ENCODE measurements at places on chromosomes 11 and 22.

- H3K36me3 ChIP-seq, result no peaks in the 10 kb centered on the region
- H3K27ac ChIP-seq, result no peak overlapping the region
- H3K4me1 ChIP-seq, result peaks cover 5% of the 10 kb centered on the region
- no peak overlapping the region for H3K4me3 ChIP-seq
- no peak for ATAC-seq
Measured at GRCh38 chr11:77211594-77212251, 83.7 kb downstream of the MYO7A start.

GRCh38 chr11:17479284-17480214, 2.9 kb upstream of the ABCC8 start:
- H3K4me3 ChIP-seq, result no peak overlapping the region
- no peak overlapping the region for H3K27ac ChIP-seq
- H3K27me3 ChIP-seq, result peaks cover 36% of the 10 kb centered on the region
- no peak for ATAC-seq
- no peaks in the 10 kb centered on the region for H3K36me3 ChIP-seq

DNA sequence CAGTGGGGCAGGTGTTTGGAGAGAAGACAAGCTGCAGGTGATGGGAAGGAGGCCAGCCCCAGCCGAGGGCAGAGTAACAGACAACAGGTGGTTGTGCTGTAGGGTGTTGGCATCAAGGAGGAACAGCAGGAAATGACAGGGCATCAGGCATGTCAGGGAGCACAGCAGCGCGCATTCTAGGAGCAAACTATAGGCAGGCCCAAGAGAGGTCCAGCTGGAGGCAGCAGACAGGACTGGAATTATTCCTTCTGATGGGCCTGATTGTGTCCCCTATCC, 13.6 kb downstream of the ADM start:
- H3K4me1 ChIP-seq, result peaks cover 46% of the 10 kb centered on the region
- H3K4me3 ChIP-seq, result peak overlapping the region; percentile 48
- no peaks in the 10 kb centered on the region for H3K36me3 ChIP-seq
- H3K27me3 ChIP-seq, result peaks cover 13% of the 10 kb centered on the region
- no peak for ATAC-seq

GRCh38 chr11:115502636-115503082, 1.6 kb downstream of the CADM1 start:
- peaks cover 42% of the 10 kb centered on the region for H3K27me3 ChIP-seq
- H3K27ac ChIP-seq, result no peak overlapping the region
- H3K4me1 ChIP-seq, result peaks cover 19% of the 10 kb centered on the region
- ATAC-seq, result no peak
- no peaks in the 10 kb centered on the region for H3K36me3 ChIP-seq

DNA sequence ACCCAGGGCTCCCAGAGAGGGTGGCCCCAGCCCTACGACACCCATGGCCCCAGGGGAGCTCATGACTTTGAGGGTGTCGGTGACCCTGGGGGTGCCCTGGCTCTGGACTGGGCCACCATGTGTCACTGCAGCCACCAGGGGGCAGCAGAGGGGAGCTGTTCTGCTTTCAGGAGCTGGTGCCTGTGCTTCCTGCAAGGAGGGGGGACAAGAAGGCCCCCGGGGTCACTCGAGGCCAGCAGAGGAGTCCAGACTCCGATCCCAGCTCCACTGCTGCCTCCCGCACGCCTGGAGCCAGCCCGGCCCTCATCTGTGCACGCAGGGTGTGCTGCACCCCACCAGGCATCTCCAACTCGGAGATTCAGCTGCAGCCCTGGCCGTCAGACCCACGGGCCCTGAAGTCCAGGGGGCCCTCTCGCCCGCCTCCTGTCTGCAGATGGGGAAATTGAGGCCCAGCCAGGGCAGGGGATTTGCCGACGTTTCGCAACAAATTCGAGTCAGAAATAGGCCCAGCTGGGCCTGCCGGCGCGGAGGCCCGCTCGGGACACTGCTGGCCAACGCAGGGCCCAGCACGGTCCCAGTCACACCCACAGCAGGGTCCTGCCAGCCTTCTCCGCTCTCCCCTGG, 29.5 kb upstream of the WNT7B start:
- H3K27me3 ChIP-seq, result peaks cover 9% of the 10 kb centered on the region
- H3K27ac ChIP-seq, result peak overlapping the region; percentile 28
- H3K36me3 ChIP-seq, result no peaks in the 10 kb centered on the region
- ATAC-seq, result peak; percentile 90
- no peak overlapping the region for H3K4me3 ChIP-seq

GRCh38 chr11:10255388-10256125, 38.5 kb downstream of the SBF2 start:
- no peaks in the 10 kb centered on the region for H3K36me3 ChIP-seq
- H3K4me1 ChIP-seq, result peaks cover 8% of the 10 kb centered on the region
- H3K27ac ChIP-seq, result peak overlapping the region; percentile 13
- no peak overlapping the region for H3K4me3 ChIP-seq

DNA sequence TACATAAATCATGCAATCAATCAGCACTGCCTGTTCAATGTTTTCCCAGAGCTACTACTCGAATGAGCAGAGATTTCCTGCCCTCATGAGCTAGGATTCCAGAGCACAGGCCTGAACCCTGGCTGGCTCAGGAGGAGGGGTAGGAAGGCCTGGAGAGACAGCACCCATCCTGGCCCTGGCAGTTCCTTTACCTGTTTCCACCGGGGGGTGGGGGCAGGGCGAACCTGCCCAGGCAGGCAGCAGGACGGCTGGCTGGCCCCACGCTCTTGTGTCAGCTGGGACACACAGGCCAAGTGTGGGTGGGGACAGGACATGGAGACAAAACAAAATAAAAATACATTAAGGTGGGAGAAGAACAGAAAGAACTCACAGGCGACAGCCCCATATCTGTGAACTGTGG, 109.8 kb upstream of the BID start:
- no peak overlapping the region for H3K4me3 ChIP-seq
- no peak overlapping the region for H3K27ac ChIP-seq
- no peaks in the 10 kb centered on the region for H3K4me1 ChIP-seq
- ATAC-seq, result no peak
- H3K36me3 ChIP-seq, result peaks cover 83% of the 10 kb centered on the region

DNA sequence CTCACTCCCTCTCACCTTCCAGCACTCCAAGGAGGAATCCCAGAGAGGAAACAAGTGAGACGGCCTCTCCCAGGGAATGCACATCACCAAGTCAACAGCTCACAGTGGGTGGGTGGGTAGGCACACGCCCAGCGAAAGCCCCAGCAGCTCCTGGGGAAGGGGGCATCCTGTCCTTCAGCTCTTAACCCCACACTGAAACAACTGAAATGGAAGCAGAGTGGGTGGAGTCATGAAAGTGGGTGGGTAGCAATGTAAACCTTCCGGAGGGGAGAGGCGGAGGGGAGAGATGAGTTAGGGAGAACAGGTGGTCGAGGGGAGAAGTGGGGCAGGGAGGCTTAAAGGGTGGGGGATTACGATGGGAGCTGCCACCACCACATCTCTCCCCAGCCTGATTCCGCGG, 5.4 kb downstream of the MCHR1 start:
- H3K4me1 ChIP-seq, result peaks cover 23% of the 10 kb centered on the region
- peaks cover 28% of the 10 kb centered on the region for H3K27me3 ChIP-seq
- H3K27ac ChIP-seq, result peak overlapping the region; percentile 22
- ATAC-seq, result no peak
- no peaks in the 10 kb centered on the region for H3K36me3 ChIP-seq
- H3K4me3 ChIP-seq, result no peak overlapping the region

DNA sequence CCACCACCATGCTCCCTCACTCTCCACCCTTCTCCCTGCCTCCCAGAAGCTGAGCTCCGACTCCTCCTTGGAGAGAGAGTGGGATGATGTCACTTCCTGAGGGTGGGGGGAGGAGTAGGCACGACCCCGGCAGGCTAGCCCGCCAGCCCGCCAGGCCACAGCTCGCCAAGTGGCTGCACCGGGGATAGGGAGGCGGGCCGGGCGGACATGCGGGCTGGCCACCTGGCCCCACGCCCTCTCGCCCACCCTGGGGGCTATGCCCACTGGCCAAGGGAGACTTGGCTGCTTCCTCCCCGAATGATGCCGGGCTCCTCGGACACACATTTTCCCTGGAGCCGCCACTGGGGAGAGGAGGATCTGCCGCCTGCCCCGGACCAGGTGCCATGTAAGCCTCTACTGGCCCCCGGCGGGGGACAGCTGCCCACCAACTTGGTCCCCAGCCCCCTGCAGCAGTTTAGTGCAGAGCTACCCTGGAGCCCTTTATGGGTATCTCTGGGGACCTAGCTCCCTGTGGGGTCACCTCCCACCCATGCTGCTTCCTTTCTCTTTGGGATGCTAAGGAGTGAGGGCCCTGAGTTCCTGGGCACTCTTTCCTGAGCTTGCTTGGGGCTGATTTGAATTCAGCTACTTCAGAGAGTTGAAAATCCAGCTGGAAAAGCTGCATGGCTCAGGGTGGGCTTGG, 33.7 kb upstream of the MYRF start:
- no peak overlapping the region for H3K4me3 ChIP-seq
- H3K27me3 ChIP-seq, result peaks cover 40% of the 10 kb centered on the region
- H3K36me3 ChIP-seq, result no peaks in the 10 kb centered on the region
- H3K4me1 ChIP-seq, result no peaks in the 10 kb centered on the region

GRCh38 chr11:110380836-110381622, 48.7 kb upstream of the FDX1 start:
- H3K36me3 ChIP-seq, result no peaks in the 10 kb centered on the region
- no peak overlapping the region for H3K4me3 ChIP-seq
- H3K27ac ChIP-seq, result no peak overlapping the region
- H3K27me3 ChIP-seq, result no peaks in the 10 kb centered on the region

DNA sequence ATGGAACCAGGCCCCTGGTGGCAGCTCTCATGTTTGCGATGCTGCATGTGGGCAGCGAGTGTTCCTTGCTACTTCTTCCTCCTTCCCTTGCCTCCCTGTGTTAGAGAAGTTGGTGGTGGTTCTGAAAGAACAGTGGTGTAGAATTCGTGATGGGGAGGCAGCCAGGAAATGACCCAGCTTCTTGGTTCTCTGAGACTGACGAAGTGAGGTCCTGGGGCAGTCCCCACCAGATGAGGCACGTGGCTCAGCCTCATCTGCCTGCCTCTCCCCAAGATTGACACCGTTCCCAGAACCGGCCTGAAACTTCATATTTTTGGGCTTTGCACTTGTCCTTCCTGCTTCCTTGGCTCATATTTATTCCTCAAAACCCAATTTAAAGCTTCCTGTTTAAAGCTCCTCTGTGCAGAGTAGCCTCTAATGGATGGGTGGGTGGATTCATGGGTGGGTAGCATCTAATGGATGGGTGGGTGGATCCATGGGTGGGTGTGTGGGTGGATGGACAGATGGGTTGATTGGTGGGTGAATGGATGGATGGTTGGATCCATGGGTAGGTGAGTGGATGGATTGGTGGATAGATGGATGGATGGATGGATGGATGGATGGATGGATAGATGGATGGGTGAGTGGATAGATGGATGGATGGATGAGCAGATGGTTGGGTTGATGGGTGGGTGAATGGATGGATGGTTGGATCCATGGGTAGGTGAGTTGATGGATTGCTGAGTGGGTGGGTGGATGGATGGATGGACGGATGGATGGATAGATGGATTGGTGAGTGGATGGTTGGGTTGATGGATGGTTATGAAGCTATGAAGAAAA, 77.3 kb upstream of the ATXN10 start:
- H3K4me3 ChIP-seq, result no peak overlapping the region
- ATAC-seq, result no peak
- H3K36me3 ChIP-seq, result no peaks in the 10 kb centered on the region
- no peak overlapping the region for H3K27ac ChIP-seq
- H3K4me1 ChIP-seq, result no peaks in the 10 kb centered on the region
- peaks cover 50% of the 10 kb centered on the region for H3K27me3 ChIP-seq

- no peak for ATAC-seq
- H3K27ac ChIP-seq, result no peak overlapping the region
- H3K4me3 ChIP-seq, result no peak overlapping the region
- peaks cover 7% of the 10 kb centered on the region for H3K27me3 ChIP-seq
Measured at GRCh38 chr11:69218271-69218682, 62.5 kb downstream of the SMIM38 start.

DNA sequence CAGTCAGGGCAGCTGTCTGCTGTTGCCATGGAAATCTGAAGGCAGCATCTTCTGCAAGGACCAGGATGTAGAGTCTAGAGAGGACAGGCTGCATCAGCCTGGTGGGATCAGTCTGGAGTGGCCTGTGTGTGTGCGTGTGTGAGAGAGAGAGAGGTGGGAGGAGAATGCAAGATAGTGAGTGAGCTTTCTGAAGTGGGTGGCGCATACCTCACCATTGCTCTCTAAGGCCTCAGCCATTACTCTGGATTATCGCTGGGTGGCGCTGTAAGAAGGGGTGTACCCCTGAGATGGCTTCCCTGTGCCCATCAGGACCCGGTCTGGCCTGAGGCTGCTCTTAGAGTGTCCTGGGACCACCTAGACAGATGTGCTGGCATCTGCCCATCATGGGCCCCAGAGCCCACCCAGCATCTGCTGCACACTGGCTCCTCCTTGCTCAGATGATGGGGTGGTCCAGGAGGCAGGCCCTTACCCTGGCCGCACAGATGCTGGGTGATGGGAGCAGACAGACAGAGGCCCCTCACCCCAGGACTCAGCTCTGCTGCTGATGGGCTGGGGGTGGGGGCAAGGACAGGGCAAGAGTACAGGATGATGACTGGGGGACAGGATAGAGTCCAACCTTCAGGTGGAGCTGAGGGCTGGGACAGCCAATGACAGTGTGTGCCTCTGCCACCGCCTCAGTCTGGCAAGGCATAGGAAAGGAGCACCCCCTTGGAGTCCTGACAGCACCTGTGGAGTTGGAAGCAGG, 25.7 kb upstream of the TUB start:
- H3K27me3 ChIP-seq, result peaks cover 39% of the 10 kb centered on the region
- peak; percentile 28 for ATAC-seq
- H3K4me3 ChIP-seq, result no peak overlapping the region
- no peak overlapping the region for H3K27ac ChIP-seq
- no peaks in the 10 kb centered on the region for H3K4me1 ChIP-seq

- H3K27ac ChIP-seq, result no peak overlapping the region
- H3K4me3 ChIP-seq, result no peak overlapping the region
- no peaks in the 10 kb centered on the region for H3K36me3 ChIP-seq
- H3K27me3 ChIP-seq, result peaks cover 15% of the 10 kb centered on the region
- no peak for ATAC-seq
Measured at GRCh38 chr11:69487391-69487790, 5.9 kb downstream of the LINC01488 start.

GRCh38 chr22:19571995-19572394, 47.8 kb upstream of the CLDN5 start:
- H3K36me3 ChIP-seq, result no peaks in the 10 kb centered on the region
- peaks cover 7% of the 10 kb centered on the region for H3K4me1 ChIP-seq
- H3K27ac ChIP-seq, result no peak overlapping the region
- peaks cover 42% of the 10 kb centered on the region for H3K27me3 ChIP-seq
- no peak for ATAC-seq

- H3K27ac ChIP-seq, result no peak overlapping the region
- no peaks in the 10 kb centered on the region for H3K36me3 ChIP-seq
Measured at GRCh38 chr11:118170231-118170630, 6.2 kb downstream of the SCN2B start.

Data from stimulated activated memory B cell treated with anti-CD40 and anti-IgM and Interleukin-4, amounts not matched to agents 10 μg/mL and 1 μg/mL and 100 μg/mL, for 72 hours (primary cell).